ENCODE measurements at places on chromosomes 2 and 18. TPM values are rescaled to one million over a fixed set of nuclear protein-coding genes. Genes with fewer than 3 reads are reported as not detected.

Gene CYP26B1
- not detected for total RNA-seq

Gene XIRP2
- total RNA-seq: 0.15 TPM

DNA sequence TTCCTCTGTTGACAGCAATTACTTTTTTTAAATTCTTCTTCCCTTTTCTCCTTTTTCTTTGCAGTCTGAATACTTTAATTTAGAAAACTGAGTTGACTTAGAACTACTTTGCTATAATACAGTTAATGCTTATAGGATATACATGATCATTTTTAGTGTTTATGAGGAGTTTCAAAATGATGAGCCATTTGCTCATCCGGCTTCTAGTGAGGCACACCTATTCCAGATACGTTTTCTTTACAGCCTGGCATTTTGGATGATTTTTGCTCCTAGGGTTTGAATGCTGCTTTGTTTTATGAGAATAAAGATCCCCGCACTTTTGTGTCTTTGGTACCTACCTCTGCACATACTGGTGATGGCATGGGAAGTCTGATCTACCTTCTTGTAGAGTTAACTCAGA is 52.8 kb downstream of the EIF5B start:
- H3K27ac ChIP-seq: no peak overlapping the region
- H3K4me1 ChIP-seq: no peaks in the 10 kb centered on the region

DNA sequence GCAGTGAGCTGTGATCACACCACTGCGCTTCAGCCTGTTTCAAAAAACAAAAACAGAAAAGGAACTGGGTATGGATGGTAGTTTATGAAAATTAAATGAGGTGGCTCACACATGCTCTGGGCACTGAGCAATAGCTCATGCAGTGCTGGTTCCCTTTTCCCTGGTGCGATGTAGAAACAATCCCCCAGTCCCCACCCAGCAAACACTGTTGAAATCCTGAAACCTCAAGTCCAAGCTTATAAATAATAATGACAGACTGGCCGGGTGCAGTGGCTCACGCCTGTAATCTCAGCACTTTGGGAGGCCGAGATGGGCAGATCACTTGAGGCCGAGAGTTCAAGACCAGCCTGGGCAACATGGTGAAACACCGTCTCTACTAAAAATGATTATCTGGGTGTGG is 55.4 kb upstream of the SMAD2 start:
- H3K4me3 ChIP-seq: no peak overlapping the region
- H3K36me3 ChIP-seq: no peaks in the 10 kb centered on the region
- no peak for DNase-seq
- no peak overlapping the region for H3K27ac ChIP-seq
- H3K27me3 ChIP-seq: no peaks in the 10 kb centered on the region

GRCh38 chr2:220880623-220881596 is 691.2 kb downstream of the EPHA4 start:
- no peak overlapping the region for H3K4me3 ChIP-seq
- no peaks in the 10 kb centered on the region for H3K4me1 ChIP-seq
- no peak for DNase-seq
- no peak overlapping the region for H3K27ac ChIP-seq
- no peaks in the 10 kb centered on the region for H3K36me3 ChIP-seq
- H3K27me3 ChIP-seq: no peaks in the 10 kb centered on the region
